ENCODE measurements at places on chromosomes 5 and 9.

- no peak for DNase-seq
Measured at GRCh38 chr5:32767948-32768467, 56.9 kb downstream of the NPR3 start.

DNA sequence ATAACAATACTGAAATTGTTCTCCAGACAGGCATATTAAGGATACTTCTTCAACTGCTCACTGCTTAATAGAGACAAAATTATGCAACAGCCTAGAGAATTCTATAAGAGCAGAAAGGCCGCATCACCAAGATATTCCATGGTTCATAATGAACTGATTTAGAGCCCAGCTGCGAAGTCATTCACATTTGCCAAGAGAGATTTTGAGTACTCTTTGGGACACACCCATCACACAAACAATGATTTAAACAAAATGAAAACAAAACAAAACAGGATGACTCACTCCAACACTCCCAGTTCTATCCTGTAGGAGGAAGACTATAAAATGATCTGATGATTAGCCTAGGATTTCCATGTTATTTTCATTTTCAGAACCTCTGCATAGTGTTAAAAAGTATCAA, 145.7 kb upstream of the GNA14 start:
- DNase-seq = no peak

- DNase-seq = no peak
Measured at GRCh38 chr5:117084067-117084466, 509.4 kb upstream of the SEMA6A start.

GRCh38 chr9:114906922-114907571, 23.3 kb downstream of the TNFSF8 start:
- no peak for DNase-seq

DNA sequence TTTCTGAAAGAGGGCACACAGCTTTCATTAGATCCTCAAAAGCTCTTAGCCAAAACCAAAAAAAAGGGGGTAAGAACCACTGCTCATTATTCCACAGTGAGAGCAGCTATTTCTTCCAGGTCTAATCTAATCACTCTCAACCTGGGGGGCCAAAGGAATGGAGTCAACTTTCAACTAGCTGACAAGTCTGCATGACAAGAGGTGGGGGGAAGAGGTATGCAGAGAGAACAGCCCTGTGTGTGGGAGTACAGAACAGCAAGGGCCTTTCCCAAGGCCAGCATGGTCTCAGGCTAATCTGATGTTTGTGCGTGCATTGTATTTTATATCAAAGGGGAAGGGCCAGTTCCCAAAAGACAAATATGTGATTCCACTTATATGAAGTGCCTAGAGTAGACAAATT, 36.9 kb upstream of the PIP5K1B start:
- DNase-seq = no peak

- no peak for DNase-seq
Measured at GRCh38 chr9:25381141-25381540, 297.1 kb downstream of the TUSC1 start.

DNA sequence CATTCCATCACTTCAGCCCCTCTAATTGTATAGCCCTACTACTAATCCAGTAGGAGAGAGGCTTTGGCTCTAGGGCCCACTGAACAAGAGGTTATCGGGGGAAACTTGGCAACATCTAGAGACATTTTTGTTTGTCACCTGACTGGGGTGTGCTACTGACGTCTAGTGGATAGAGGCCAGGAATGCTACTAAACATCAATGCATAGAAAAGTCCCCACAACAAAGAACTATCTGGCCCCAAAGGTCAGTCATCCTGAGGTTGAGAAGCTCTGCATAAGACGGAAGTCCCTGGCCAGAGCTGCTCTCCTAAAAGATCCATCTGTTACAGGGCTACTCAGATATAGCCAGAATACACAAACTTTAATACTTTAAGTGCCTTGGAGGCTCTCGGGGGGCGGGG, 570.6 kb upstream of the KLF4 start:
- no peak for DNase-seq

- no peak for DNase-seq
Measured at GRCh38 chr5:154346427-154346826, 99.4 kb upstream of the SAP30L start.

DNA sequence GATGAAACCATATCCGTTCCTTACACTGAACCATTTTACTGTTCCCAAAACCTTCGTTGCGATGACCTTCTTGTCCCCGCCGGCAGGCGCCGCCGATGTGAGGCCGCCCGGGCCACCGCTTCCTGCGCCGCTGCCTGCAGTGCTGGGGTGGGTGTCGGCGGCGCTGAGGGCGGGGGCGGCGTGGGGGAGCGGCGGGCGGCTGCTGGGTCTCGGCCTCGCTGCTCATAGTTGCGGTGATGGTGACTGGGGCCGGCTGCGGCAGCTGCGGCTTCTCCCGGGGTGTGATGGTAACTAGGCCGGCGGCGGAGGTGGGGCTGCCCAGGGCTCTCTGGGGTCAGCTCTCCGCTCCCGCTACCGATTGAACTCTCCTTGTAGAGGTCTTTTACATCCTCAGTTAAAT, 14.1 kb upstream of the OR2S2 start:
- DNase-seq = no peak

DNA sequence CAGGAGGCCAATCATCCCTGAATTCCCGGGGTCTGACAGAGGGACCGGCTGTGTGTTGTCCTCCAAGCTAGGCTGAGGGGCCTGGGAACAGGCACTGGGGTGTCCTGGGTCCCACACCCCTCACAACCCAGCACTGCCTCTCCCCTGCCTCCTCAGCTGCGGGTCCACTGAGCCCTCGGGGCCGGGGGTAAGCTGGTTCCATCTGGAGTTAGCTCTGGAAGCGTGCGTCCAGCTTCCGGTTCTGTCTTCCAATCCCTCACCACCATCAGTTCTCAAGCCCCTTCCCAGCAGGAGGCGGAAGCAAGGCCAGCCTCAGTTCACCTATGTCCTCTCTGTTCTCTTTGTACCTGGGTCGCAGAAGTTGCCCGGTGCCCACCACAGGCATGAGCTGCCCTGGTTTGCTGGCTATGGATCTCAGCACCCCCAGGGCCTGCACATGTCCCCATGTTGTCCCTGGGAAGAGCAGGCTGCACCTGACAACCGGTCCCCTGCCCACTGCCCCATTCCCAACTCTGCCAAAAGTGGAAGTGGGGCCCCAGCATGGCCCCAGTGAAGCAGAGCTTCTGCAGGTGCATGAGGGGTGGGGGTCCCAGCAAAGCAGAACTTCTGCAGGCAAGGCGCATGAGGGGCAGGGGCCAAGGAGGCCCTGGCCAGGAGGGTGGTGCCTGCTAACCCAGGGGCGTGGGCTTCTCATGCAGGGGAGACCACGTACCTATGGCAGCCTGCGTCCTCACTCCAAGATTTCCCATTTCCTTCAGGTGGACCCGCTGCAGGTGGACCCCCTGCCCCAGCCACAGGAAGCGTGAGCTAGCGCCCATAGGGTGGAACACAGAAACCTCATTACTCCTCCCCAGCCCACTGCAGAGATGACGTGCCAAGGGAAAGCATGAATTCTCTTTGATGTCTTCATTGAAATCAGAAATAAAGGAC, 111.9 kb downstream of the ZNF354C start:
- DNase-seq = no peak

GRCh38 chr5:172727551-172727950, 43.4 kb downstream of the DUSP1 start:
- DNase-seq = no peak

- no peak for DNase-seq
Measured at GRCh38 chr5:96517295-96517694, 84.2 kb upstream of the PCSK1 start.

DNA sequence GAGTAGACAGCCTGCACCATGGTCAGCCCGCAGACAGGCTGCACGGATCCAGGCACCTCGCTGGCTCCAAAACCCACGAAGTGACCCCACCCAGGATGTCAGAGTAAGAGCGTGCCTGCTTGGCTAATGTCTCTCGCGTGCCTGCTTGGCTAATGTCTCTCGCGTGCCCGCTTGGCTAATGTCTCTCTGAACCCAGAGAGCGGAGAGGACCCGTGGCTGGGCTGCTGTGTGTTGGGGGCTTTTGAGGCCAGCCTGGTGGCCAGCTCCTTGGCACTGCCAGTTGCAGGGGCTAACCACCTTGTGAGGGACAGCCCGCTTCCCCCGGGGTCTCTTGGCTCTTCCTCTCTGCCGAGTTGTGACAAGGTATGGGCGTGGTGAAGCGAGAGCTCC, 8.9 kb upstream of the RXRA start:
- no peak for DNase-seq

DNA sequence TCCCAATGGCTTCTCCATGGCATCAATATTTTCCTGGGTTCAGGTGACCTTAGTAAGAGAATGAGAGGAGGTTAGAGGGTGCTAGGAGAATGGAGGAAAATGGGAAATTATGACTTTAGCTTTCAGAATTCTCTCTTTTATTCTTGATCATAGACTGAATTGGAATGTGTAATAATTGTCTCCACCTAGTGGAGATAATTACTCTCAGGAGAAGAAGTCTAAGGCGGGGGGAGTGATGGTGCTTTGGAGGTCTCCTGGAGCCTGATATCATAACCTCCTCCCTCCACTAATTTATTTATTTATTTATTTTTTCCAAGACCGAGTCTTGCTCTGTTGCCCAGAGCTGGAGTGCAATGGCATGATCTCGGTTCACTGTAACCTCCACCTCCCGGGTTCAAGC, 221.3 kb downstream of the GRIA1 start:
- no peak for DNase-seq

DNA sequence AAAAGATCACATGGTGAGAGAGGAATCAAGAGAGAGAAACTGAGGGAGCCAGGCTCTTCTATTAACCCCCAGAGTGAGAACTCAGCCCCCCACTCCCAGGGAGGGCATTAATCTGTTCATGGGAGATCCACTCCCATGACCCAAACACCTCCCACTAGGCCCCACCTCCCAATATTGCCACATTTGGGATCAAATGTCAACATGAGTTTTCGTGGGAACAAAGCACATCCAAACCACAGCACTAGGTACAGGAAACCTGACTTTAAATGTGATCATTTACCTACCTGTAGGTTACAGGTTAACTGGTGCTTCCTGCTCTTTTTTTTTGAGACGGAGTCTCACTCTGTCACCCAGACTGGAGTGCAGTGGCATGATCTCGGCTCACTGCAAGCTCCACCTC, 16.9 kb downstream of the NNT start:
- DNase-seq = no peak
